ENCODE measurements at places on chromosomes 4 and X.

DNA sequence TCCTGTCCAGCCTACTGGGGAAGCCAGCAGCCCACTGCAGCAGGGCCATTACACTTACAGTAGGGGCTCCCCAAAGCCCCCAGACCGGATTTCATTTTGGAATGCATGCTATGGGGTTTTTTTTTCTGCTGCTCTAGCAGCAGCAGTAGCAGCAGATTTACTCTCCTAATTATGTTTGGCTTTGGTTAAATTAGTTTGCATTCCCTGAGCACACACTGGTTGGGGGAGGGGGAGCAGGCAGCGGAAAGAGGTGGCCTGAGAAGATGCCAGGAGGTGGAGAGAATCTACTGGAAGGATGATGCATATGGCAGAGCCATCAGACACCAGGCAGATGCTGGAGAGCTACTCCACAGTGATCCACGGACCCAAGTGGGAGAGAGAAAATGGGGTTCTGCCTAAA, 109.6 kb downstream of the LDB2 start:
- DNase-seq = no peak

GRCh38 chrX:100373673-100374072, 36.4 kb downstream of the PCDH19 start:
- no peak for DNase-seq

DNA sequence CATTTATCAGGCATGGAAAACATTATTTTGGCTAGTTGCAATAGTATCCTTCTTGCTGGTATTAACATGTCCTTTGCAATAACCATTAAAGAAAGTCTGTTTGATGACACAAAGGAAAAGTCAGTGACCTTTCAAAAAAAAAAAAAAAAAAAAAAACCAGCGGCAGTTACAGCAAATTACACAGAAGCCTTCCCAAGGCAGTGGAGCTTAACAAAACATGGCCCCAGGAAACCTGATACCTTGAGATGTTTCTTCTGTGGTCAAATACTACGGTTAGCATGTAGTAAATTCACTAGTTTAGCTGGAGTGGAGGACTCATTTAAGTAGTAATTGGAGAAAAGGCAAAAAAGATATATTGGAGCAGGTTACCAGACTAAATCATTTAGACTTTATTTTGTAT, 359.1 kb downstream of the DACH2 start:
- DNase-seq = no peak

DNA sequence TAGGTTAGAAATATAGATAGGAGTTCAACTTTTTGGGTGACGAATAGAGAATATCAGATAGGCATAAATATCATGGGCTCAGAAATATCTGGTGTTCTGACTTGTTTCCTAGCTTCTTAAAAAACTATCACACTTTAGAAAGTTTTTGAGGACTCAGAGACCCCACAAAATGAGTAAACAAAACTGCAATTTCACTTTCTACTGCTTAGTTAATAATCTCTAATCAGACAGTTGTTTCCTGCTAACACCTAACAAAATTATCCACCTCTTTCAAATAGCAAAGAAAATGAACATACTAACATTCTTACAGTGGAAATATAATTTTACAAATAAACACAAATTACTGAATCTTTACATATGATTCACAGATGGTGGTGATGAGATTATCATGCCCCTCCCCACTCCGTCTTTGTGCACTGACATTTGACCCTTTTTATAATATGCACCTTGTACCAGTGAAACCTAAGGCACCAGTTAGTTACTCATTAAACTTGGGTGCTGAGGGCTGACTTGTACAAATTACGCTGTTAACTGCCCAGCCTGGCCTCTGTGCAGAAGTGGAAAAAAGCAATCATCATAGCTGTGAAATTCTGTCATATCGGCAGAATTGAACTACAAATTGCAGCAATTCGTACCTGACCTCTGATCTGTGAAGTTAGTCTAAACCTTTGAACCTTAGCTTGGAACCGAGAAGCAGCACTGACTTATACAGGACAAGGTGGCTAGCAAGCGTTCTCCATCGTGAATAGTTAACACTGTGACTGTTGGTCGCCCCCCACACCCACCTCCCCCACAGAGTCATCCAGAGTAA, 138.7 kb downstream of the CHRNA9 start:
- no peak for DNase-seq

DNA sequence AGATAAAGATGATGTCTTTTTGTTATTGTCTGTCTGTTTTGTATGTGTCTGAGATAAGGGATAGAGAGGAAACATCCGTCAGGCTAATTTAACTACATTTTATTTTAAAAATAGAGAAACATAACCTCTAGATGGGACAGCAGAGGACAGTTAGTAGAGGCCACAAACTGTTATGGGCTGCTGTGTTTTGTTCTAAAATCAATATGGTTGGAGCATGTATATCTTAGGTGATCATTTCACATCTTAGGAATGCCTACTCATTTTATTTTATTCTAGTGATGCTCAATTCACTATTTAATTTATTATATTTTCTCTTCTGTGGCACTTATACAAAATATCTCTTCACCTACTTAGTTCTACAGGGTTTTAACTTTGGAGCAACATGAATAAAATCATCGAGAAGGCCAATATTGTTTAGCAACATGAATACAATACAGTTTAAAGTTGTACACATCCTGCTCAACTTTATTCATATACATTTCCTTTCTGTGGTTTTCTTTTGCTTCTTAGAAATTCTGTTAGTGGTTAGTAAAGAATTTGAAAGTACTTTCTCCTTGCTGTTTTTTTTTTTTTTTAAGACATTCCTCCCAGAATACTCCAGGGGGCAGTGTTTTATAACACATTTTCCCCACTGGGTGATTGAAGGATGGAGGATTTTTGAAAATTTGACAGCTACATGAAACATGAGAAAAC, 392.9 kb downstream of the UNC5C start:
- DNase-seq = peak; percentile 77

GRCh38 chr4:182219411-182220056, 23.7 kb upstream of the TENM3 start:
- peak; percentile 43 for DNase-seq

DNA sequence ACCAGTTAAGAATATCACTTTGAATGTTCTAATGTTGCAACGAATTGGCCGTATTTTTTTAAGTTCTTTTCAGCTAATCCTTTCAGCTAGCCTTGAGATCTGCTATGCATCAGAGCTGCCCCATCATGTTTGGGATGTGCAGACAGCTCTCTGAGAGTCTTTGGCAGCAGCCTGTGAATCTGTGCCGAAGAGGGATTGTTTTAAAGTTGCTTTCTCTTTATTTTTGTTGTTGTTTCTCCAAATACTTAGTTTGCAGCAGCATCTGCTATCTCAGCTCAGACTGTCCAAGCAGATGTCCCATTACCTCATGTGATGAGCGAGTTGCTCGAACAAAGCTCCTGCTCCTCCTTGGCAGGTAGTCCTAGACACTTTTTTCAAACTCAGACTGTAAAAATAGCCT, 1002.5 kb upstream of the INTU start:
- peak; percentile 14 for DNase-seq

GRCh38 chr4:100984901-100985300, 362.4 kb downstream of the PPP3CA start:
- DNase-seq = peak; percentile 82

DNA sequence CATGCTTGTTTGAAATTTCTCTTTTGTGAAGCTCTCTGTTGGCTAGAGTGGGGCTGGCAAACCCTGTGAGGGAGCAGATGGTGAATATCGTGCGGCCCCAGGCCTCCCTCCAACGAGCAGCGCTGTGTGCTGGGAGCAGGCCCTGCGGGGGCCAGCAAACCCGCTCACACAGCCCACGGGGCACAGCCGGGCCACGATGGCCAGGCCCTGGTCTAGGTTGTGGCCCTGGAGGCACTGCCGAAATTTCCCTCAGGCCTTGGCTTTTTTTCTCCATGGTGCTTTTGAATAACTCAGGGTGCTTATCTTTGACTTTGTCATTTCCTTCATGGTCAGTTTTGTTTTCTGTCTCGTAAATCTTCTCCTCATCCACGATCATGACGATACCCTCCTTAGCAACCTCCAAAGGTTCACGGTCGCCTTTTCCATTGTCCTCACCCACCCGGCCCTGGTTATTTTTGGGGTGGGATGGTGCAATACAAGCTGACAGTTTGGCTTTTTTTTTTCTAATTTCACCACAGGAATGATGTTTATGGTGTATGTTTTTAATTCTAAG, 20.7 kb downstream of the PCGF3 start:
- DNase-seq = peak; percentile 16

DNA sequence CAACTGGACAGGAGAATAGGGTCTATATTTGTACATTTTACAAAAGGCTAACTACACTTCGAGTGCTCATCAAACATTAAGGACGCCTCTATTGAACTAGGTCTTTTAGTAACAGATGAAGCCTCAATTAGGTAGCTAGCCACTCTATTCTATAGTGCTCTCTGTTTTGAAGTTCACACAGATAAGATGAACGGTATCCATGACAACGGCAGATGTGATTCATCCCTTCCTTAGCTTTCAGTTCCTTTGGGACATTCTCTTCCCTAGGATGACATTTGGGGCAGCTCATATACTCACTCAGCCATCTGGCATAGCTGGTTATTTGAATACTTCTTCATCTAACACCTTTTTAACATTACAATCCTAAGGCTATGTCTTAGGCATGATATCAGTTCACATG, 62.4 kb upstream of the WDFY3 start:
- DNase-seq = peak; percentile 64

DNA sequence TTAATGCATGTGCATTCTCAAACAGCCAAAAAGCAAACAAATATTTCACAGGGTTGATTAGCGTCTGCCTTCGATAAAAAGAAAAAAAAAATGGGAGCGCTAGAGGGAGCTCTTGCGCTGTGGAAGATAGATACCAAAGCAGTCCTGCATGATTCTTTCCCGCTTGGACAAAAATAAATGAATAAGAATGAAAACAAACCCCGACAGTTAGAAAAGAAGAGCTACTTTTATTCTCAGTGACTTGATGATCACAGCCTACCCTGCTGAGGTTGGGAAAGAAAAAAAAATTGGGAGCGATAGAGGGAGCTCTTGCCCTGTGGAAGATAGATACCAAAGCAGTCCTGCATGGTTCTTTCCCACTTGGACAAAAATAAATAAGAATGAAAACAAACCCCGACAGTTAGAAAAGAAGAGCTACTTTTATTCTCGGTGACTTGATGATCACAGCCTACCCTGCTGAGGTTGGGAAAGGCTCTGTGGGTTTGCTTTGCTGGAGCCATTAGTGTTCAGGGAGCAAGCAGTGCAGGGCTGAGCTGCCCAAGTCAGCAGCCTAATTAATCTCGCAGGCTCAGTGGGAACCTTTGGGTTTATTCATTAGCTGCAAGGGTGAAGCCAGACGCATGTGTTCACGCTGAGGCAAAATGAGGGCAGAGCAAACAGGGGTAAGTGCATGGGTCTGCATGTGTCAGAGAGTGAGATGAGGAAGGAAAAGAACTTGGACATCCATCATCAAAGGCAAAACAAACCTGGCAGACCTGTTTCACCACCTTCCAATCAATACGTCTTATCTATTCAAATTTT, 249.3 kb upstream of the PRKX start:
- DNase-seq = peak; percentile 1

- DNase-seq = no peak
These were observed 437.6 kb upstream of the AGA start for GRCh38 chr4:177879851-177880250.

GRCh38 chrX:1598021-1598875, 6.8 kb downstream of the AKAP17A start:
- DNase-seq = no peak

DNA sequence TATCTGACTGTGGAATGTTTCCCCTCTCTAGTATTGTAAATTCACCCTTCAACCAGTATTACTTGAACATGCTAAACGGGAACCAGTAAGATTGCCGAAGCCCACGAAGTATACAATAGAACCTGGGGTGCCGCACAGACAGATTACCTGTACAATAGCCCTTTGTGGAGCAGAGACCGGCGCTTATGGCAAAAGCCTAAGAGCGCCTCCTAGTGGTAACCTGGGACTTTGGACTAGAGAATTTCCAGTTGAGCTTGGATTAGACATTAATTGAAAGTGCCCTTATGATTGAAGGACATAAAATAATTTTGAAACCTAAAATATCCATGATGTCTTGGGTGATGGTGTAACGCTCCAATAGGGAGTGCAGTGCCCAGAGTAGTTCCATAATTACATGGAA, 14.1 kb downstream of the ZNF157 start:
- DNase-seq = peak; percentile 36

- DNase-seq = no peak
These were observed 4.7 kb upstream of the PGRMC2 start for GRCh38 chr4:128292349-128292748.

GRCh38 chr4:54913751-54914526, 211.5 kb downstream of the KDR start:
- DNase-seq = peak; percentile 49

GRCh38 chr4:109301651-109302360, 652 bp downstream of the COL25A1 start:
- no peak for DNase-seq

DNA sequence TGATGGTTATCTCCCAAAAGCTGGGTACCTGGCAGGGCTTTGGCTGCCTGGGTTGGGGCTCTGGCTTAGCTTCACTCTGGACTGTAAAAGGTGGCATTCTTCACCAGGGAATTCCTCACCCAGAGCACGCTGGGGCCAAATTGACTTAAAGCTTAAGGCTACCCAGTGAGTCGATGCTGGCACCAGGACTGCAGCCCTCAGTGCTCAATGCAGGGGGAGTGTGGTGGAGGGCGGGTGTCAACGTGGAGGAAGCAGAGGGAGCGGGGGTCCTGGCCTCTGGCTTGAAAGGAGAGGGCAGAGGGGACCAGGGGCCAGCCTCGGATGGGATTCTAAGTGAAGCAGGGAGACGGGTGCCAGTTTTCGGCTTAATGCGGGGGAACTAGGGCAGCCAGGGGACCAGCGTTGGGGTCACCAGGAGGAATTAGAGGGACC, 446 bp upstream of the FAM50A start:
- no peak for DNase-seq

- peak; percentile 41 for DNase-seq
These were observed 55.4 kb upstream of the GPR78 start for GRCh38 chr4:8524595-8525382.

- DNase-seq = peak; percentile 77
These were observed 101.0 kb downstream of the ATP11C start for GRCh38 chrX:139831675-139832456.

GRCh38 chrX:46461660-46462191, 83.5 kb downstream of the ZNF674 start:
- no peak for DNase-seq

DNA sequence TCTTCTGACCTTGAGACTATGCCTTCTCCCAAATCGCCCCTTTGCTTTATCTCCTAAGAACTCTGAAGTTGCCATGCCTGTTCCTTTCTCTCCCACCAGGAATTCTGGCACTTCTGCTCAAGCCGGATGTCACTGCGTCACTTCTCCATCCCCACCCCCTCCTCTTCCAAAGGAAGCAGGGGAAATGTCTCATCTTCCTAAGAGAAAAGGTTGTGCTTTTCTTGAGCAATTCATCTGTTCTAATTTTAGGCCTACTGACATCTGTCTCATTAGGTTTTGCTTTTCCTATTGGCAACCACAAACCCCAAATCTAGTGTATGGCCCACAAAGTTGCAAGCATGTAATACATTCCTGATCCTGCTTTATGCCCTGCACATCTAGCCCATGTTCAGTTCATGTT, 163.1 kb upstream of the PLAC1 start:
- peak; percentile 76 for DNase-seq

DNA sequence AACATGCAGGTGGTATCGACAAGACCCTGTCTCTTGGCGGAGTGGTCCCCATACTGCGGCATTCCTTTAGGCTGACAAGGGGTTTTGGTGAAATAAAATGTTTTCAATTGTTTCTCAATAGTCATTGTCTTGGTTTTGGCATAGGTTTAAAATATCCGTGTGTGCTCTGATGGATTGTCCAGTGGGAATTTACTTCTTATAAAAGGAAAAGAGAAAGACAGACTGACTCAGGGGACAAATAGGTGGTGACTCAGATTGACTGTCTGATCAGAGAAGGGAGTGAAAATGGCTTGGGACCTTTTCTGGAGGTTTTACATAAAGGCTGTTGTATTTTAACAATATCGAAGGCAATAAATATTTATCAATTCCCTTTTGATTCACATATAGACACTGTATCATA, 129.8 kb downstream of the SORBS2 start:
- DNase-seq = peak; percentile 82
